NCI-H1092 (cell line): ENCODE measurements at places on chromosomes 16 and 17.

DNA sequence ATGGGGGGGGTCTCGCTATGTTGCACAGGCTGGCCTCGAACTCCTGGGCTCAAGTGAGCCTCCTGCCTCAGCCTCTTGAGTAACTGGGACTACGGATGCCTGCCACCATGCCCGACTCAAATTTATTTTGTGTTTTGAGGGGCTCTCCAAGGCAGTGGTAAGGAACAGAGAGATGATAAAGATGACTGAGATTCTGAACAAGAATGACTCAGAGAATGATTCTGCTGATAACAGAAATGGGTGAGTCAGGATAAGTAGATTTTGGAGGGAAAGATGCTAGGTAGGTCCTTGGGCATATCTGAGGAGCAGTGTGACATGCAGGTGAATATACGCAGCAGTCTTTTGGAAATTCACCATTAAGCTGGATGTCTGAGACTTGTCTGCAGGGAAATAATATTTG, 2.6 kb downstream of the TMEM220 start:
- no peak for DNase-seq

DNA sequence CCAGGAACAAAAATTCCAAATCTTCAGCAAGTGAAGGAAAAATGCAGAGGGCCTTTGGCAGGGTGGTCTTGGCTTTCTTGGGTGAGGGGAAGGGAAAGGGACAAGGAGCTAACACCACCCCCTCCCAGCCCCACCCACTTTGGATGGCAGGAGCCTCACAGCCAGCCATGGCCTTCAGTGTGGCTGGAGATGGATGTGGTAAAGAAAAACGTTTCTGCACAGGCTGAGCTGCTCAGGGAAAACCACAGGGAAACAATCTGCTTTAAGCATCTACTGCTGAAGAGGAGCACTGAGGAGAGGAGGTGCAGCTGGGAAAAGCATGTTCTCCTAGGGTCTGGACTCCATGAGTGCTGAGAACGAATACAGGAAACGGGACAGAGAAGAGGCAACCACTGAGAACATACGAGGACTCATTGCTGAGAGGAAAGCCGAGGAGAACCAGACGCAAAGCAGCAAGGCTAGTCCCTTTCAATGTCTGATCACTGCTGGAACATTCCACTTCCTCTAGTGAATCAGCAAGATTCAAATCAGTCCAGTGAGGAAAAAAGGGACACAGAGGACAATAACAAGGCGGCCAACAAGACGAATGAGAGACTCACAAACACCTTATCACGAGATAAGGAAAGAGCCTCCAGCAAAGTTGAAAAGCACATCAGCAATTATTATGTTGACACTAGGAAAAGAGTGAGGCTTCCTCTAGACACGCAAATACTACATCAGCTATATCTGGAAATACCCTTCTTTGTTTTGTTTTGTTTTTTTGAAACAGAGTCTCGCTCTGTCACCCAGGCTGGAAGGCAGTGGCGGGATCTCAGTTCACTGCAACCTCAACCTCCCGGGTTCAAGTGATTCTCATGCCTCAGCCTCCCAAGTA, 41.7 kb downstream of the ZZEF1 start:
- no peak for DNase-seq

GRCh38 chr17:72266112-72266775, 145.4 kb downstream of the SOX9 start:
- DNase-seq, result peak; percentile 85

DNA sequence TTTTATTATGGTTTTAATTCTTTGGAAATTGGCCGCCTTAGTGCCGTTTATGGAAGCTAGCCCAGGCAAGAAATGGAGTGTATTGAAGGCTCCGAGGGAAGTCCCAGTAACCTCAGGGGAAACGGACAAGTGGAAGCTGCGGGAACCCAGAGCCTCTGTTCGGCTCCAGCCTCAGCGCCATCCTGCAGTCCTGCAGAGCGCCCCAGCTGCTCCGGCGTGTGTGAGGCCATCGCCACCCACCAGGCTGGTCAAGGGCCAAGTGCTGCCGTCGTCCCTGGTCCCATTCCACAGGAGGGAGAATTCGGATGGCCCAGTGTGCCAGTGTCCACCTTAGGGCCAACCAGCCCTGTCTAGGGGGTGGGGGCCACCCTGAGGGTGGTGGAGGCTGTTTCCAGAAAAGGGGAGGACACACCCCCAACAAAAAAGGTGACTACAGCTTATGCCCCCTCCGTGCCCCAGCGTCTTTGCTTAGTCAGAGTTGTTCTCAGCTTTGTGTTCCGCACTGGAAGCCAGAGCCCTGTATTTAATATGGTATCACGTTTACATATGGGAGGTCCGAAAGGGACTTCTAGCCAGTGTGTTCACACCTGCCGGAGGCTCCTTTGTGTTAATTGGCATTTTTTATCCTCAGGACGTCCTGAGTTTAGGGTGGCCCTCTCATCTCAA, 13.0 kb downstream of the MGRN1 start:
- no peak for DNase-seq

GRCh38 chr17:60468371-60468770, 46.1 kb downstream of the CHCT1 start:
- no peak for DNase-seq

DNA sequence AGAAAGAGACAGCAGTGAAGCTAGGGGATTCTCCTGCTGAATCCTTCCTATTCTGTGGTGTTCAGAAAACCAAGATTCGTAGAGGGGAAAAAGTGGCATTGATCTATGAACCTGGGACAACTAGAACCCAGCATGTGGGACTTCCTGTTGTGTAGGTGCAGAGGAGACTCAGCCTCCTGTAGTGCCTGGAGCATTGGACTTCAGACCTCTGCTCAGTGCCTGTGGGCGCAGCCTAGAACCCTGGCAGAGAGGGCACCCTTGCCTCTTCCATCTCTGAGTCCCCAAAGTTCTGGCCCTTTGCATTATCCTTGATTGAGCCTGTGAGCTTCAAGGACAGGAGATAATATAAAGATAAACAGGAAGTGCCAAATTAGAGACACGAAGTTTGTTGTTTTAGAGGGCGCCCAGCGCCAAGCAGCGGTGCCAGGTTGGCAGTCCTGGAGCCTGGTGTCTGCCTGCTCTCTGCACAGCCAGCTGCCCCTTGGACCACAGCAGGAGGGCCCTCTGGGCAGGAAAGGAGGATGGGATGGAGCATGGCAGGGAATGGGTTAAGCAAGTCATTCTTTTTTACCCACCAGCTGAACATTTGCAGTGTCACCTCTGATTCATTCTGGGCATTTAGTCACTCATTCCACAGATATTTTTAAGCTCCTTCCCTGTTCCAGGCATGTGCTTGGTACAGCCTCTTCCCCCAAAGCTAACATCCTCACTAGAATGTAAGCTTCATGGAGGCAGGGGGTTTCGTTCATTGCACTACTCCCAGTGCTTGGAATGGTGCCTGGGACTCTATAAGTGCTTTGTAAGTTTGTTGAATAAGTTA, 11.9 kb upstream of the SP6 start:
- no peak for DNase-seq
